ENCODE measurements at places on chromosomes 6 and 20.

- no peak for DNase-seq
Measured at GRCh38 chr20:57567471-57568079, 6.7 kb downstream of the PCK1 start.

- no peak for DNase-seq
Measured at GRCh38 chr6:143806282-143807102, 36.6 kb upstream of the LTV1 start.

DNA sequence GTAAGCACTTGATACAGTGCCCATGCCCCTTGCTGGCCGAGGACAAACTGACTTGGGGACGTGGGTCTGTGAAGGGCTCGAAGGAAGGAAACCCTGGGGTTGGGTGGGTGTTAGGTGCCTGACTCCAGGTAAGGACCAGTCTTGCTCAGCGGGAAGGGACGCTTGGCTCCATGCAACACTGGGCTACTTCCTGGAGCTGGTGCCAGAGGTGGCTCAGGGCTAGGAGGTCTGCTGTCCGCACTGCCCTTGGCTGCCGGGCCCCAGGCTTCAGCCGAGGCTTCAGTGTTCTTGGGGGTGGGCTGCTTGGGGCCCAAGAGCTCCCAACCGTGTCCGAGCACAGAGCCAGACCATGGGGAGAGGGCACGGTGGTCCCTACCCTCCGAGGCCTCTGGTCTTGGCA, 5.3 kb downstream of the GATA5 start:
- DNase-seq, result no peak

- DNase-seq, result no peak
Measured at GRCh38 chr6:77217896-77218295, 245.4 kb downstream of the HTR1B start.

DNA sequence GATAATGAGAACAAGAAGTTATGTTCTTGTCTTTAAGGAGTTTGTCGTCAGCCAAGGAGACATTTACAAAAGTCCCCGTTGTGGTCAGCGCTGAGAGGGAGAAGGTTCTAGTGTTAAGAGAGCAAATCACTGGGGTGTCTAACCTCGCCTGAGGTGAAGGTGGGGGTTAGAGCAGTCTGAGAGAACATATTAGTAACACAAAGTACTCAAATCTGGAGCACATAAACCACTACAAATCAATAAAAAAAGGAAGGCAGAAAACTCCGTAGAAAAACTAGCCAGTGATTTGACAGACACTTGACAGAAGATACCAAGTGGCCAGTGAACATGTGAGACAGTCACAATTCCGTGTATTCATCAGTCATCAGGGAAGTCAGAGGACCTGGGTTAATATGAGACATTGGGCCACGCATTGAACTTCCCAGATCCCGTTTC, 45.4 kb downstream of the CDS2 start:
- no peak for DNase-seq

GRCh38 chr6:113370508-113371502, 486.3 kb upstream of the MARCKS start:
- DNase-seq, result no peak
